CD4-positive, CD25-positive, alpha-beta regulatory T cell (primary cell): ENCODE measurements at places on chromosomes 12 and 14. TPM values are rescaled to one million over a fixed set of nuclear protein-coding genes. Genes with fewer than 3 reads are reported as not detected.

Gene PAPLN
- total RNA-seq = not detected

Gene ZNF385A
- total RNA-seq = 0.86 TPM

Gene LTB4R
- 17.5 TPM for total RNA-seq

Gene TEAD4
- total RNA-seq = not detected

GRCh38 chr12:53287741-53288216 is 7.6 kb upstream of the PFDN5 start:
- H3K4me3 ChIP-seq = no peak overlapping the region
- H3K27me3 ChIP-seq = no peaks in the 10 kb centered on the region
- peak; percentile 76 for DNase-seq

DNA sequence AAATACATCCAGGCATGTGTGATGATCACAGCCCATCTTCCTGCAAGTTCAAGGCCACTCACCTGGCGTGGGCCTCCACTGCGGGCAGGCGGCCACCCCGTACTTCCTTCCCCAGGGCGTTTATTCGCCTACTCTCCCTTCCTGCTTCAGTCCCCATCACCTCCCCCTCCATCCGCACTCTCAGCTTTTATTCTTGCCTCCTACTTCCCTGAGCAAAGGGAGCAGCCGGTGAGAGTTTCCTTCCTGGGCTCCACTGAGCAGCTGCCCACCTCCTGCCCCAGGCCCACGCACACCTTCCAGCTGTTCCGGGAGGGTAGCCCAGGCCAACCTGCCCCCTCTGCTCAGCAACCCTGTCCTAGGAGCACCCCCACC is 4.1 kb downstream of the CYP46A1 start:
- H3K27me3 ChIP-seq = peaks cover 5% of the 10 kb centered on the region
- no peak for DNase-seq
- H3K4me1 ChIP-seq = peaks cover 18% of the 10 kb centered on the region
- no peaks in the 10 kb centered on the region for H3K36me3 ChIP-seq

DNA sequence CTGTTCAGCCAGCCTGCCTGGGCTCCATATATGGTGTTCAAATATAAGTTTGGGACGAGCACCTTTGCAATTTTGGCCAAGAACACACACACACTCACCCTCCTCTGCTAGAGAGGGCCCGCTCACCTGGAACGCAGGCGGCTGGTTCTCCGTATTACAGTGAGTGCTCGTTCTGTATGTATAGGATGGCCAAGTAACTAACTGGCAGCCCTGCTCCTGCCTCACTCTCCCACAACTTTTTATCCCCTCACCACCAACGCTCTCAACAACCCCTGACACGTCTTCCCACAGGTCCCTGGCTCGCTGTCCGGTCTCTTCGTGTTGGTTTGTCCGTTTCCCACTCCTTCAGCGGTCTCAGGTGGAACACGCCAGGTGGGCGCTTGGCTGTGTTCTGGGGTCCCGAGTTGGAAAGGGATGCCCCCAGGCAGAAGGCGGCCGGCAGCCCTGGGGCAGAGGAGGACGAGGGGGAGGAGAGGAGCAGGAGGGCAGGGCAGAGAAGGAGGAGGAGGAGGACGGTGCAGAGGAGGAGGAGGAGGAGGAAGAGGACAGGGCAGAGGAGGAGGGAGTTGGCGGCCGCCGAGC is 398 bp upstream of the MSRB3 start:
- no peak overlapping the region for H3K4me3 ChIP-seq
- H3K36me3 ChIP-seq = no peaks in the 10 kb centered on the region
- no peak for DNase-seq
- peaks cover 9% of the 10 kb centered on the region for H3K4me1 ChIP-seq

DNA sequence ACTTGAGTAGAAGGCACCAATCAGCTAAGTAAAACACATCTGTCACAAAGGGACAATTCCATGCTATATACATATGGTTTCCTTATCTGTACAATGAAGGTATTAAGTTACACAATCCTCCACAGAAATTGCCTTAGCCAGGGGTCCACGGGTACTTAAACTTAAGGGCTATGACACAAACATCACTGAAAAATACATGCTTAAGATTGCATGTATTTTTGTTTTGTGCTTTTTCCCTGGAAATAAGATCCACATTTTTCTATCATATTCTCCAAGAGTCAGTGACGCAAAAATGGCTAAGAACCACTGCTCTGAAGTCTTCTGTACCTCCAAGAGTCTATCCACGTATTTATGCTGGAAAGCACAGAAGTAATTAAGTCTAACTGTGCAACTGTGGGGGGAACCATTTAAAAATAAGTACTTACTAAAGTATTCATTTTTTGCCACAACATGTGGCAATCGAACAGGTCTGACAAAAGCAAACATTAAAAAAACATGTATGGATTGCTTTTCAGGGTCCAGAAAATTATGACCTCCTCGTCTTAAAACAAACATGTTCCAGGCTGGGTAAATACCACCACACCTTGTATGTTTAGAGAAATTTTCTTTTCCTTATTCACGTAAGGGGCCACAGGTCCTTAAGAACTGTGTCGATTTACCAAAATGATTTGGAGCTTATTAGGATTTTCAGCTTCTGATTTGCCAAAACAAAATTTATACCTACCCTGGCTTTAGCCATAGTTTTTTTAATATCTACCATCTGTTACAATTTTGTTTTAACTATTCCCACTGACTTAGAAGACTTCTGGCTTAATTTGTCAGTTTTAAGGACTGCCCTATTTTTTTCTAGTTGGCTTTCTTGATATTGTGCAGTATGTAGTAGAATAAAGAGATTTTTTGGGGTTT is 2.8 kb downstream of the SLC38A2 start:
- peaks cover 62% of the 10 kb centered on the region for H3K36me3 ChIP-seq
- DNase-seq = no peak
- H3K27ac ChIP-seq = peak overlapping the region; percentile 91
- no peaks in the 10 kb centered on the region for H3K27me3 ChIP-seq

- no peaks in the 10 kb centered on the region for H3K4me1 ChIP-seq
- peaks cover 36% of the 10 kb centered on the region for H3K36me3 ChIP-seq
These were observed 85.2 kb downstream of the WNK1 start for GRCh38 chr12:837548-837947.

DNA sequence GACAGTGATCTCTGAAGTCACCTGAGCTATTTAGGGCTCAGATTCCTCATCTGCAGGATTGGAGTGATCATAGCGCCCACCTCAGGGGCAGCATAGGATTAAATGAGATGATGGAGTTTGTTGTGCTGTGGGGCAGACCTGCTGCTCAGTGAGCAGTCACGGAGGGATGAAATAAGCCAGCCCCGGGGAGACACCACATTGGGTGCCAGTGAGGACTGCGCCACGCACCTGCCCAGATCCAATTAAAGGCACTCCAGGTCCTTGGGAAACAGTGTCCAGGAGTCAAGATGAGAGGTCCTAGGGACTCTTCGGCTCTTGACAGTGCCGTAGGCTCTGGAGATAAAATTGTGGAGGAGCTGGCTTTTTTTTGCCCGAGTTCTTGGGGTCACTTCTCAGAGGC is 166.2 kb downstream of the ADGRD1 start:
- no peaks in the 10 kb centered on the region for H3K36me3 ChIP-seq
- DNase-seq = no peak
- H3K4me1 ChIP-seq = no peaks in the 10 kb centered on the region
- H3K27ac ChIP-seq = no peak overlapping the region
- no peak overlapping the region for H3K4me3 ChIP-seq
- H3K27me3 ChIP-seq = no peaks in the 10 kb centered on the region

DNA sequence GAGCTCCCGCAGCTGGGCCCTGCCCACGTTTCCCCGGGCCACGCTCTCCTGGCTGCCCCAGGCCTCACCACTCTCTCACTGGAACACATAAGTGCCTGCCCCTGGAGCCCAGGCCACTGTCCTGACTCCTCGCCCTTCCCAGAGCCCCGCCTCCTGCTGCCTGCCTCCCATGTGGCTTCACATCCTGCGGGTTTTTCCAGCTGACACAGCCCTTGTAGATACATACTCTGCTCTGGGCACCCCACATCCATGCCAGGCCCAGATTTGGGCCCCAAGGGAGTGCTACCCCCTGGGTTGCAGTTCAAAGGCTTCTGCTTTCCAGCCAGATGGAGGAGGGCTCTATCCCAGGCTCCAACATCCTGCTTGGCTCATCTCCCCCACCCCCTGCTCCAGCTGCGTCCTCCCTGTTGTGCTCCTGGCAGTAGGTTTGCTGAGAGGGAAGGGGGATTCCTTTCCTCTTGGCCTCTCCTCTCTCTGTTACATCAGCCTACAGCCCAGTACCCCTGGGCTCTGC is 60.1 kb downstream of the TSPAN9 start:
- DNase-seq = no peak
- no peak overlapping the region for H3K27ac ChIP-seq
- no peaks in the 10 kb centered on the region for H3K4me1 ChIP-seq
